ENCODE measurements at places on chromosomes 2 and 18. TPM values are rescaled to one million over a fixed set of nuclear protein-coding genes. Genes with fewer than 3 reads are reported as not detected.
A peak's percentile ranks its signal among the peaks of the same experiment; 100 is the strongest.

Gene MERTK
- polyA plus RNA-seq: 11.8 TPM

DNA sequence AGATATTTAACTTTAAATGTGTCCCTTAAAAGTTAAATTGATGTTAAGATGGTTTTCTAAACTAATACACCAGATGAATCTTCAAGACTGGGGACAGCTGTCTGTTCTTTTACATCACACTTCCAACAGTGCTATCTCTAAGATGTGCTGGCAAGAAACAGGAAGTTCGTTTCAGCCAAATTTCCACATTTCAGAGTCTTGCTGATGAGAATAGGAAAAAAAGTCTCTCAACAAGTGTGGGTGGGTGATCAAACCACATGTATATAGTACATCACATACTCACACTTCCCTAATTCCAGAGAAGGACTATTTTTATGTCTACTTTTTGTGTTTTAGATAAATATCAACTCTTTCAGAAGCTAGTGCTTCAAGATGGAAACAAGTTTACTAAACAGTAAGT, 1712.8 kb upstream of the TMEFF2 start:
- DNase-seq: no peak

DNA sequence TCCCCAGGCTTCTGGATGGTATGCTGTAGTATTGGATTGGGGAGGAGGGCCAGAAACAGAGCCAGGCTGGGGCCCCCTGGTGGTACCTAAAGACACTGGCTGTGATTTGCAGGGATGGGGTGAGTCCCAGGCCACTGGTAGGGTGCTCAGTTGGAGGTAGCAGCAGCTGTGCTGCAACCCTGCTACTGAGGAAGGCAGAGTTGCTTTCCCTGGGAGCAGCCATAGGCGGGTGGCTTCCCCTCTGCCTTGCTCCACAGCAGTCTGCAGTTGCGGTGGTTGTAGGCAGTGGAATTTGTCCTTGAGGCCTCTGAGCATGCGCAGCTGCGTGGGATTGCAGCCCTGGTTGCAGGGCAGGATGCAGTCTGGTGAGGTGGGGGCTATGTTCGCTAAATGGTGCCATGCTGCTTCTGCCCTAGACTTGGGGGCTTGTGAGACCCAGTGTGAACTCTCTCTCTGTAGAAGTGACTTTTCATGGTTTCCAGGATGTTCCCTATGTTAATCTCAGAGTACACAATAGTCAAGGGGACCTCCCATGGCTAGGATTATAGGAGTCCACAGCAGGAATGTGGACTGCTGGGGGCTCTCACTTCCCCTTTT, 443.5 kb downstream of the XIRP2 start:
- no peak for DNase-seq

GRCh38 chr2:177830881-177831386, 241.6 kb downstream of the PDE11A start:
- no peak for DNase-seq

DNA sequence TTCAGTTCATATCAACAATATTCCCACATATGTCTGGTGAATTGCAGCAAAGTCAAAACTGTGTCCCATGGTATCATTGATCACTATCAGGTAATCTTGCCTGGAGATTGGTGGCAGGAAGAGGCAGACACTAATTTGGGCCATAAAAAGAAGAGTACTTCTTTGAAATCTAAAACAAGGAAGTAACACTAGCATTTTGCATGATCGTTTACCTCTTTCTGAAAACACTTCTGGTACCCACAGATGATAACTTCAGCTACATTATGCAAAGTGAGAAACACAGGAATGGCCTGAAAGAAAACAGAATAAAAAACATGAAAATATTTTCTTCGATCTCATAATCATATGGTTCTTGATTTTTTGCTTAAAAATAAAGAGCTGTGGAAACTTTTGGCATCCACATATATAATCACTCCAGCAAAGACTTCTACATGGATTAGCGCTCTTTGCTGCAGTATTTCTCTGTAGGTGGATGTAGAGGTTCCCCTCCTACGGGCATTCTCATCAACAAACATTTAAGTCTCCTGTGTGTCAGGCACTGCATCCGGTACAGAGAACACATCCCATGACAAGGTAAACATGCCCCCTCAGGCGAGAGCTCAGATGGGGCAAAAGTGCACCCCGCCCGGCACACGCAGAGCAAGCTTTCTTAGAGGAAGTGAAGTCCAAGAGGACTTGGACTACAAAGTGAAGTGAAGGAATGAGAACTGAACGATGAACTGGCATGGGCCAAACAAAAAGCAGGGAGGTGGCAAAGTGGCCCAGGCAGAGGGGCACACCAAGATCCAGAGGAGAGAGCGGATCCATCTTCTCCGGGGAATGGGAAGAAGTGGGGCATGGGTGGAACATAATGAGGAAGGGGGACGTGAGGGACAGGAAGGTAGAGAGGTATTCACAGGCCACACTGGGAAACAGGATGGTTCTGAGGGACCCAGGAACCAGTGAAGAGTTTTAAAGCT, 68.0 kb upstream of the RIOK3 start:
- DNase-seq: no peak

DNA sequence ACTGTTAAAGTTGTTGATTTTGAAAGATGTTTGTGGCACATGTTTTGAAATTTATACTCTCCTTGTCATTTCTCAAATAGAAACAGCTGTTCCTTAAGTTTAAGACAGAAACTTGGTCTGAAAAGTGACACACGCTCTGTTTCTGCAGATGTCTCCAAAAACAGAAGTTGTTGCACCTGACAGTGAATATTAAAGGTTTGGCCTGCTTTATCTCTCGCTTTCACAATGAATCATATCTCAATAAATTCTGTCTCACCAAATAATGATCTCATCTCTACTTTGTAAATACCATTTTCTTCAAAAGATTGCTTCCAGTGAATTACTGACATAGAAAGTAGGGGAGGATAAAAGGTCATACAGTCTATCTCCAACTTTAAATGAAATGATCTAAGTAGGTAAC, 294.9 kb upstream of the SYT4 start:
- no peak for DNase-seq

GRCh38 chr2:166417669-166418068, 41.9 kb upstream of the SCN9A start:
- DNase-seq: peak; percentile 16

GRCh38 chr2:151861174-151861573, 33.0 kb upstream of the ARL5A start:
- no peak for DNase-seq

GRCh38 chr2:43818761-43819160, 19.9 kb downstream of the ABCG5 start:
- DNase-seq: peak; percentile 59

Gene MATN3
- polyA plus RNA-seq: not detected

Gene B4GALT6
- 0.12 TPM for polyA plus RNA-seq

GRCh38 chr2:48529676-48530032, 300 bp upstream of the STON1 start:
- DNase-seq: no peak

Gene HTR2B
- polyA plus RNA-seq: not detected

DNA sequence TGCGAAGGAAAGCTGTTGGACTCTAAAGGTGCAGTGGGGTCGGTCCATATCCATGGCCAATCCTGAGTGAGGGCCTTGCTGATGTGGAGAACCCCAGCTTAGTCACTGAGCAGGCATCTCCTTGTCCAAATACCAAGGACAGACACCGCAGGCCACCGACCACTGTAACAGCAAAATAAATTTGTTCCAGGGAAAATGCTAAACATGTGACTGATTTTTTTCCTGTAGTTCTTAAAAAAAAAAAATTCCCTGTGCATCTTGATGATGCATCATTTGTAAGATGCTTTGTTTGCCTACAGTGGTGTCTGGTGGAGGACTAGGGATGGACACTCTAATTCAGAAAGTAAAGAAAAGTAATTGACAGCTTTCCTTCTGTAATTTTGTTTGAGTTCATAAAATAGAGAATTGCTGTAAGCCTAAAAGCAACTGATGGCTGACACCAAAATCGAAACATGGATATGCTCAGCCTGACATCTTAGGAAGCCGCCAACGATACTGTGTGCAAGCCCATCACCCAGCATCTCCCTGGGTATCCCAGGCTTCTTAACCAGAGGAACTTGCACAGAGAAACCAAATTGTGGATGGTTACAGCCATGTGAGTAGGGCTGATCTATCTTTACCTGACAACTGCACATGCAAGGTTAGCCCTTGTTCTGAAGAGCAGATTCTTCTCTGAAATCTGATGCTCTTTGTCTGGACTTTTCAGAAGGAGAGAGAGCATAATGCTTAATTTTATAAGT, 188.6 kb downstream of the ARL4C start:
- no peak for DNase-seq

Gene SALL3
- not detected for polyA plus RNA-seq

- DNase-seq: peak; percentile 54
Observed at GRCh38 chr2:60565472-60565871, 12.0 kb upstream of the BCL11A start.

Gene DLX1
- polyA plus RNA-seq: not detected

DNA sequence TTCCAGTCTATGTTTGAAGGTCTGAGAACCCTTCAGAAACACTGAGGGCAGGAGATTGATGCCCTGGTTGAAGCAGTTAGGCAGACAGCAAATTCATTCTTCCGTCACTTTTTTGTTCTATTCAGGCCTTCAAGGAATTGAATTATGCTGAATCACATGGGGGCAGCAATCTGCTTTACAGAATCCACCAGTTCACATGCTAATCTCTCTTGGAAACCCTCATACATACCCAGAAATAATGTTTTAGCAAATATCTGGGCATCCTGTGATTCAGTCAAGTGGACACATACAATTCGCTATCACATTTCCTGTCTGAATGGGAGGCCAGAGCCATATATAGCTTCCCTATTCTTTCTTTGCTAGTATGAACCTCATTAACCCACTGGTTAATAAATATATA, 301.4 kb upstream of the CNTNAP5 start:
- DNase-seq: no peak

- no peak for DNase-seq
Observed at GRCh38 chr18:11183637-11184036, 34.3 kb upstream of the PIEZO2 start.

GRCh38 chr2:160375037-160375436, 118.6 kb downstream of the RBMS1 start:
- DNase-seq: no peak

Gene CYTIP
- polyA plus RNA-seq: 83.5 TPM

GRCh38 chr18:69000366-69000765, 202.5 kb downstream of the CCDC102B start:
- no peak for DNase-seq

Gene RGPD4
- not detected for polyA plus RNA-seq

GRCh38 chr2:23549051-23549450, 164.1 kb downstream of the KLHL29 start:
- no peak for DNase-seq

Gene GPR55
- polyA plus RNA-seq: 0.11 TPM

Gene DSC1
- not detected for polyA plus RNA-seq

GRCh38 chr2:25257032-25257552, 84.6 kb downstream of the DNMT3A start:
- no peak for DNase-seq

GRCh38 chr2:128369602-128370467, 51.2 kb upstream of the HS6ST1 start:
- no peak for DNase-seq

- DNase-seq: no peak
Observed at GRCh38 chr2:229339618-229340017, 68.5 kb upstream of the PID1 start.

Measured in CD14-positive monocyte (primary cell).